Aorta (tissue), 5 donors: ENCODE measurements at places on chromosomes 2 and 18. TPM values are rescaled to one million over a fixed set of nuclear protein-coding genes. Genes with fewer than 3 reads are reported as not detected.

The LRRTM4 gene
- 0.52 TPM for total RNA-seq

The TMEM178A gene
- 2.0 TPM for total RNA-seq

The CHRNG gene
- not detected for total RNA-seq

The TUBA4B gene
- total RNA-seq = not detected

The OTX1 gene
- not detected for total RNA-seq

The IL36B gene
- total RNA-seq = not detected

The NDC80 gene
- total RNA-seq = 0.29 TPM

The TTR gene
- not detected for total RNA-seq

The CXCR1 gene
- 1.8 TPM for total RNA-seq

The CNDP1 gene
- total RNA-seq = not detected

The ADAM23 gene
- total RNA-seq = 11.1 TPM

GRCh38 chr2:190352668-190353536 is 9.5 kb downstream of the INPP1 start:
- DNase-seq = no peak
- no peaks in the 10 kb centered on the region for H3K36me3 ChIP-seq
- no peak overlapping the region for H3K4me3 ChIP-seq
- no peaks in the 10 kb centered on the region for H3K4me1 ChIP-seq
- H3K27ac ChIP-seq = no peak overlapping the region

- H3K36me3 ChIP-seq = no peaks in the 10 kb centered on the region
- no peak overlapping the region for H3K4me3 ChIP-seq
- DNase-seq = no peak
- H3K27me3 ChIP-seq = no peaks in the 10 kb centered on the region
Measured at GRCh38 chr2:110106642-110107041, 9.0 kb downstream of the MALL start.

- no peaks in the 10 kb centered on the region for H3K27me3 ChIP-seq
- no peak for DNase-seq
- no peak overlapping the region for H3K27ac ChIP-seq
- H3K4me1 ChIP-seq = no peaks in the 10 kb centered on the region
- no peak overlapping the region for H3K4me3 ChIP-seq
Measured at GRCh38 chr2:58535990-58536389, 294.9 kb upstream of the FANCL start.

DNA sequence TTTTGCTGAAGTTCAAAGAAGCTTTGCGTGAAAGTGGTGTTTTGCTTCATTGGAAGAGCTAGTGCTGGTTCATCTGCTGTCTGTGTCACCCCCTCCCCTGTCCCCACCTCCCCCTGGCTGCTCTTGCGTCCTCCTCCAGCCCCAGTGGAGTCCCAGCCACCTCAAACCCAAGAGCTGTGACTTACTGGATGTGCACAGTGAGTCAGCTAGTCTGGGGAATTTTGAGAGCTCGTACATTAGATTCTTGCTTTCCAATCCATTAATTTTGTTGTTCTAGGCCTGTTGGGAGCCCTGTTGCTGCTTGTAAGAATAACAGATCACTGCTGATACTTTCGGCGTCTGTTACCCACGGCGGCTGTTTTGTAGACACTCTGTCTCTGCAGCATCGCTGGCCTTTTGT is 412.1 kb downstream of the TSN start:
- no peak overlapping the region for H3K27ac ChIP-seq
- no peaks in the 10 kb centered on the region for H3K4me1 ChIP-seq
- H3K4me3 ChIP-seq = no peak overlapping the region

DNA sequence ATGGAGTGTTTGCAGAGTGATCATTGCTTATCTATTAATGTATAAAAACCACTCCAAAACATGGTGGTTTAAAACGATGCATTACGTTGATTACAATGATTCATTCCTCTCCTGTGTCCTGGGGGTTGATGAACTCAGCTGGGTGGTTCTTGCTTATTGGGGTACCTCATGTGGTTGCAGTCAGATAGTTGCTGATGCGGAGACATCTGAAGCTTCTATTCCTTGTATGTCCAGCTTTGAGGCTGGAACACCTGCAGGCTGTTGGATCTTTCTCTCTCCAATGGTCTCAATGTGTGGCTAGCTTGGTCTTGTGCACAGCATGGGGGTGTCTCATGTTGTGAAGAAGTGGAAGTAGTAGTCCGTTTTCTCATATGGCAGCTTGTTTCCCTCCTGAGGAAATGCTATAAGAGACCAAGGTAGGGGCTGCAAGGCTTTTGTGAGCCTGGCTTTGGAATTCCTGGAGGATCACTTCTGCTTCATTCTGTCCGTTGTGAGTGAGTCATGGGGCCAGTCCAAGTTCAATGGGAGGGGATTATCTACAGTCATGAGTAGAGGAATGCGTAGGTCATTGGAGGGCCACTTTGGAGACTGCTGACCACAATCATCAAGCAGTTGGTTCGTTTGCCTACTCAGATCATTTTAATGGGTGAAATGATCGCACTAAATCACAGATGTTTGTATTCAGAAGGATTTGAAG is 601.0 kb downstream of the SLC4A3 start:
- no peak overlapping the region for H3K27ac ChIP-seq
- H3K4me3 ChIP-seq = no peak overlapping the region
- H3K36me3 ChIP-seq = no peaks in the 10 kb centered on the region

- H3K4me1 ChIP-seq = no peaks in the 10 kb centered on the region
- H3K27ac ChIP-seq = no peak overlapping the region
Measured at GRCh38 chr2:238891457-238892203, 43.7 kb downstream of the TWIST2 start.

DNA sequence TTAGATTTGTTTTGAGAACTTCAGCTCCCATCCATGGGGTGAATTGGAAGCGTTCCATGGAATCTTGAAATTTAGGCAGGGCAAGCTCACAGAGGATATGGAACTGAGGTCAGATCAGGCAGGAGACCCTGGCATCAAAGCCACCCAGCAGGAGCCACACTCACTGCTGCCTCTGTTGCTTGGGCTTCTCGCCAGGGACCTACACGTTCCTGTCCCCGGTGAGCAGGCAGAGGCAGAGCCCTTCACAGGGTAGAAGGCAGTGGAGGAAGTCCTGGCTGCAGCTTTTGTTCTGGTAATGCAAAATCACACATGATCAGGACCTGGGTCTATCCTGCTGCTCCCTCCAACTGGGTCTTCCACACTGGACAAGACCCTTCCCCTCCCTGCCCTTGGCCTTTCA is 42.1 kb downstream of the CAPN13 start:
- H3K36me3 ChIP-seq = no peaks in the 10 kb centered on the region
- DNase-seq = no peak
- H3K4me1 ChIP-seq = no peaks in the 10 kb centered on the region

GRCh38 chr18:46222710-46223360 is 118.7 kb downstream of the HAUS1 start:
- H3K27me3 ChIP-seq = no peaks in the 10 kb centered on the region
- H3K27ac ChIP-seq = no peak overlapping the region
- no peaks in the 10 kb centered on the region for H3K36me3 ChIP-seq
- peaks cover 1% of the 10 kb centered on the region for H3K4me1 ChIP-seq
- H3K4me3 ChIP-seq = no peak overlapping the region

- H3K27ac ChIP-seq = no peak overlapping the region
- H3K4me1 ChIP-seq = no peaks in the 10 kb centered on the region
- no peaks in the 10 kb centered on the region for H3K36me3 ChIP-seq
- DNase-seq = no peak
- no peak overlapping the region for H3K4me3 ChIP-seq
Measured at GRCh38 chr2:226115832-226116200, 683.8 kb downstream of the IRS1 start.

DNA sequence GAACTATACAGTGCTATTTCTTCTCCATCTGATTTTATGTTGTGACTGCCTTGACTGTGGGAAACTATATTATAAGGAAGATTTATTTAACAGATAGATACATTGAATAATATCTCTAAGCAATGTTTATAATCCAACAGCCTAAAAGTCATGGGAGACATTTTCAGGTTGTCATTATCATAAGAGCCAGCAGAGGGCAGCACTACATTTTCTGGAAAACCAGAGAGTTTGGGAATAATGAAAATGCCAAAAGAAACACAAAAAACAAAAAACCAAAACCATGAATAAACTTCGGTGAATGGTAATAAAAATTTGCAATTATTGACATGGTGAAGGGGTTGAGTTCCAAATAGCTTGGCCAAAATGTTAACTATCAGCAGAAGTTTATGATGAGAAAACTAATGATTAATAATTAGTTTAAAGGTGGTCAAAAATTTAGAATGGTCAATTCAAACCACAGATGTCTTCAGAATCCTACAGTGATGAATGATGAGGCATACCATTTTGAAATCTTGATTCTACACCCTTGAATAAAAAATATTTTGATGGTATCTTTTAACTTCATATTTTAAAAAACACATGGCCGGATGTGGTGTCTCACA is 4.7 kb downstream of the EEF1B2 start:
- H3K27ac ChIP-seq = no peak overlapping the region
- H3K4me3 ChIP-seq = no peak overlapping the region
- H3K27me3 ChIP-seq = no peaks in the 10 kb centered on the region
